Frontal cortex (tissue), 4 donors: ENCODE measurements at places on chromosomes 1 and 21. TPM values are rescaled to one million over a fixed set of nuclear protein-coding genes. Genes with fewer than 3 reads are reported as not detected.

RGS13 gene
- total RNA-seq = not detected

RIPPLY3 gene
- total RNA-seq = not detected

RORC gene
- under 0.01 TPM for total RNA-seq

IGSF9 gene
- 5.3 TPM for total RNA-seq

USH2A gene
- under 0.01 TPM for total RNA-seq

BRDT gene
- total RNA-seq = not detected

LCE3C gene
- total RNA-seq = not detected

FAM163A gene
- 0.41 TPM for total RNA-seq

TMEM183A gene
- total RNA-seq = 147 TPM

CTSE gene
- not detected for total RNA-seq

SYDE2 gene
- total RNA-seq = 6.9 TPM

CELA2B gene
- total RNA-seq = not detected

DMRTA2 gene
- total RNA-seq = 1.2 TPM

NTMT2 gene
- 0.41 TPM for total RNA-seq

NTRK1 gene
- 0.41 TPM for total RNA-seq

MOB3C gene
- 3.3 TPM for total RNA-seq

SYT6 gene
- 12.6 TPM for total RNA-seq

ACKR1 gene
- 0.41 TPM for total RNA-seq

S1PR1 gene
- total RNA-seq = 12.6 TPM

USP25 gene
- 94.2 TPM for total RNA-seq

GRIK3 gene
- total RNA-seq = 30.2 TPM

KLF17 gene
- total RNA-seq = under 0.01 TPM

DCDC2B gene
- not detected for total RNA-seq

GJC2 gene
- 0.82 TPM for total RNA-seq

PADI2 gene
- total RNA-seq = 0.41 TPM
